ENCODE measurements at places on chromosomes 7 and 10.

- no peak for DNase-seq
Measured at GRCh38 chr10:3969876-3970666, 185.1 kb upstream of the KLF6 start.

DNA sequence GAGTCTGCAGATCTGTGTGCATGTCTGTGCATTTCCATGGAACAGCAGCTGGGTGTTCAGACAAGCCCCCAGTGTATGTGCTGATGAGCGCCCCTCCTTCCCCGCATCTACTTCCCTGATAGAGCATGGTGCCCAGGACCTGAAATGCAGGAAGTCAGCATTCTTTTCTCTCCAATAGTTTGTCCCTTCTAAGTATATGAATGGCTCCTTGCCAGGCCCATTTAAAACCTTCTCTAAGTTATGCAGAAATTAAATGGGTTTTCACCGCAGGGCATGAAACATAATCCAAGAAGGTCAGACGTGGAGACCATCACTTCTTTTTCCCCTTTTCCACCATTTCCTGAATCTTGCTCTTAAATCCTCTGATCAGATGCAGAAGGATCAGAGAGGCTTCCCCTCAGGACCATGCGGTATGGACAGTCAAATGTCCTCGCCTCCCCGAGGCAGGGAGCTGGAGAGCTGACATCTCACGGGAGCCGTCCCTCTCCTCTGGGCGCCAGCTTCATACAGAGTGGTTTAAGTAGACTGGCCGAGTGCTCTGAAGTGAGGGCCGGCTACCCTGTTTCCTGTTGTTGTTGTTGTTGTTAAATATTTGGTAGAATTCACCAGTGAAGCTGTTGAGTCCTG, 155.3 kb downstream of the C10orf105 start:
- no peak for DNase-seq

DNA sequence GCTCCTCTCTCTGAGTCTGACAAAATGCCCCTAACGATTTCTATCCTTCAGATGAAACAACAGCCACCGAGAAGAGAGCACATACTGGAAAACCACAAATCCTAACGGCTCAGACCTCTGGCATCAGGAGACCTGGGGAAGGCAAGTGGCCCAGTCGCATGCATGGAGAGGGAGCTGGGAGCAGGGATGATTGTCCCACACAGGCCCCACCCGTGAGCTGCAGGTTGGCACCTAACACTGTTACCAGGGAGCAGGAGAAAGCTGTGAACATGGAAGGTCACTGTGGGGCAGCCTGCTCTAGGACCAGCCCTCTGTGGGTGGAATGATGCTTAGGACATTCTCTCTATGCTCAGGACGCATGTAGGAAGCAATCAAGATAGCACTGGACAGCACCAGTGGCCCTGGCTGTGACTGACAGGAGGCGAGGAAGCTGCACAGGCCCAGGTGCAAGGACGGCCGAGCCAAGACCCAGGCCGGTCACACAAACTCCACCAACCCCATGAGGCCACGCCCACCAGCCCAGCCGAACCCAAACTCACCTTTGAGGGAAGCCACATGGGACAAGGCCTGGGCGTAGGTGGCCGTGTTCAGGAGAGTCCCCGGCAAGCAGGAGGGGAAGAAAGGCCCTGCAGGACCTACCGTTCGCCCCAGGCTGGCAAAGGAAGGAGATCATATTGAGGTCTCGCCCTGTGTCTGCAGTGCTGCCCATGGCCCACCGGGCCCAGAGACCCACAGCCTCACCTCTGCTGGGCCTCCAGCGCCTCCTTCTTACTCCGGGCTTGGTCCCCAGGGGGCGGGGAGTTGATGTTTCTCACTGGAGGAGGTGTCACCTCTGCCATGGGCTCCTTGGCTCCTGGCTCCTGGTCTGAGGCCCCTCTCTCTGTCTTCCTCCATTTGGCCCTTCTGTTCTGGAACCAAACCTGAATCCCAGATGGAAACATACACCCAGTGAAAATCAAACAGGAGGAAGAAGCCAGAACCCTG, 9.7 kb downstream of the DRGX start:
- no peak for DNase-seq

DNA sequence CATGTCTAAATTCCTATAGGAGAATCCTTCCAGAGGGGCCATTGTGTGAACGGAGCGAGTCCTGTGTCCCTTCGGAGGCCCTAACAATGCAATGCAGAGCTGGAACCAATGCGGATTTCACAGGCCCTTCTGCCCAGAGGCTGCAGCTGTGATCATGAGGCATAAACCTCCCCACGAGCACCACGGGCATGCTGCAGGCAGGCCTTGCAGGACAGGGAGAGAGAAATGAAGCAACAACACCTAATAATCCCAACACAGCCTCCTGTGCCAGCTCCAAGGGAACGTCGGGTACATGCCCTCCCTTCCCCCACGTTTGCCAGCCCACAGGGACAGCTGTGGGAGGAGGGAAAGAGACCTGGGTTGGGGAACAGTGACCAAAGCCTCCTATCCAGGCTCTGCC, 74.4 kb downstream of the TNS3 start:
- DNase-seq, result no peak

GRCh38 chr10:100480002-100480401, 17.2 kb downstream of the WNT8B start:
- DNase-seq, result no peak

GRCh38 chr10:129845111-129845753, 118.8 kb downstream of the EBF3 start:
- no peak for DNase-seq

DNA sequence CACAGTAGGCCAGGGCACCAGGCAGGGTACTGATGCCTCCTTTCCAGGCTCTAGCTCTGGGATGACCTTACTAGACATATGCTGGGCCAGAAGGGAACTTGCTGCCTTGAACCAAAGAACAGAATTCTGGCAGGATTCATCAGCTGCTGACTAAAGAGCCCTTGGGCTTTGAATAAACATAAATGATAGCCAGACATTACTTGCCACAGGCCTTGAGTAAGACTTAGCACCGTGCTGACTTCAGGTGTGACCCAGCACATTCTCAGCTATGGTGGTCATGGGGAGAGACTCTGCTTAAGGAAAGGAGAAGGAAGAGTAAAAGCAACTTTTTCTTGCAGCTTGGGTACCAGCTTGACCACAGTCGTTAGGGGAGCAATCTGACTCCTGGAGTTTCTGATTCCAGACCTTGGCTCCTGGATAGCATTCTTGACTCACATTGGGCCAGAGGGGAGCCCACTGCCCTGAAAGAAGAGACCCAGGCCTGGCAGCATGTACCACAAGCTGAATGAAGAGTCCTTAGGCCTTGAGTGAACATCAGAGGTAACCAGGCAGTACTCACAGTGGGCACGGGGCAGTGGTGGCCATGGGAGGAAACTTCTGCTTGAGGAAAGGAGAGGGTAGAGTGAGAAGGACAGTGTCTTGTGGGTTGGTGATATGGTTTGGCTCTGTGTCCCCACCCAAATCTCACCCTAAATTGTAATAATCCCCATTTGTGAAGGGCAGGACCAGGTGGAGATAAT, 926.1 kb upstream of the SORCS1 start:
- no peak for DNase-seq

DNA sequence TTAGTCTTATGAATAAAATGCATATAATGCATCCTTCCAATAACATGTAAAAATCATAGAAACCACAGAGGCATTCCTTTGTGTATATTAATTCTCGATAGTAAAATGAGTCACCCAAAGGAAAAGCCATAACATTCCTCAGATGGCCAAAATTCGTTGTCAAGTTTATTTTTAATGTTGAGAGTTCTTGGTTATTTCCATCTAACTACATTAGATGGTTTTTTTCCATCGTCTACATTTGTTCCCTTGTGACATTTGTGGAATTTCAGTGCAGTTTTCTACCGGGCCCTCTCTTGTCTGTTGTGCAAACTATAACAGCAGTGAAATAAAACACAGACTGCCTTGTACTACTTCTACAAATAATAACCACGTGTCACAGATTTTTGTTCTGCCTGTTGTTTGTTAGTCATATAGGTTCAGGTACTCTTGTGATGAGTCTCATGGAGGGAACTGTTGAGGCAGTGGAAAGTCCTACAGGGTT, 54.7 kb upstream of the CCAR1 start:
- DNase-seq, result no peak

GRCh38 chr7:106538638-106539037, 122.3 kb downstream of the CCDC71L start:
- no peak for DNase-seq

- DNase-seq, result no peak
Measured at GRCh38 chr10:130377986-130378540, 241.9 kb downstream of the GLRX3 start.

GRCh38 chr7:6917258-6917657, 91.2 kb upstream of the CCZ1B start:
- no peak for DNase-seq

- no peak for DNase-seq
Measured at GRCh38 chr10:116974456-116975005, 30.5 kb downstream of the SHTN1 start.

DNA sequence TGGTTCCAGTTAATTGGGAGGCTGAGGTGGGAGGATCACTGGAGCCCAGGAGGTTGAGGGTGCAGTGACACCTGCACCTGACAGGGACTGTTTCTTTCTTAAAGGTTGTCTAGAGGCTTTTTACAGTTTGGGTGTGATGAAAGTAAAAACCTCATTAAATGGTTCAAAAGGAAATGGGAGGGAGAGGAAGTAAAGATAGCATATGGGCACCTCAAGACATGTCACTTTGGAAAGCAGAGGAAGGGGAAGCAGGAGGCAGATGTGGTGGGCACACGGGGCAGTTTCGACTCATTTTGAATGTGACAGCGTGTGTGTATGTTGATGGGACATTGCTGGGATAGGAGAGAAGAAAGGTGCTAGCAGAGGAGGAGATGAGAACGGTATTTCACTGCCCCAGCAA, 203.1 kb downstream of the MLLT10 start:
- DNase-seq, result no peak

- DNase-seq, result no peak
Measured at GRCh38 chr10:30439931-30440330, 5.9 kb downstream of the MAP3K8 start.

DNA sequence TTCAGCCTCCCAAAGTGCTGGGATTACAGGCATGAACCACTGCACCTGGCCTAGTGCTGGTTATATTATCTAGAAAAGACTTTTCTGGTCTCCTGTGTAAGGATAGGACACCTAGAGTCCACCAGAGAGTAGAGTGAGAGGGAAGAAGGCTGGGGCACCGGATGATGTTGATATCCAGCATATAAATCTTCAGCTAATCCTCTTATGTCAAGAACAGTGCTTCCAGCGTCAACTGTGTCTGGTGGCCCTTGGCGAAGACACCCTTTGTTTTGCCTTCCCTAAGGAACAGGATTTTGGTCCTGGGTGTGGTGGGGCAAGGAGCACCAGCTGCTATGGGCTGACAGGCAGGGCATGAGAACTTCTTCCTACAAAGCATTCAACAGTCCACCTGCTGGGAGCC, 16.3 kb upstream of the INMT start:
- DNase-seq, result no peak

GRCh38 chr10:104388830-104389229, 35.2 kb downstream of the CFAP58 start:
- no peak for DNase-seq

DNA sequence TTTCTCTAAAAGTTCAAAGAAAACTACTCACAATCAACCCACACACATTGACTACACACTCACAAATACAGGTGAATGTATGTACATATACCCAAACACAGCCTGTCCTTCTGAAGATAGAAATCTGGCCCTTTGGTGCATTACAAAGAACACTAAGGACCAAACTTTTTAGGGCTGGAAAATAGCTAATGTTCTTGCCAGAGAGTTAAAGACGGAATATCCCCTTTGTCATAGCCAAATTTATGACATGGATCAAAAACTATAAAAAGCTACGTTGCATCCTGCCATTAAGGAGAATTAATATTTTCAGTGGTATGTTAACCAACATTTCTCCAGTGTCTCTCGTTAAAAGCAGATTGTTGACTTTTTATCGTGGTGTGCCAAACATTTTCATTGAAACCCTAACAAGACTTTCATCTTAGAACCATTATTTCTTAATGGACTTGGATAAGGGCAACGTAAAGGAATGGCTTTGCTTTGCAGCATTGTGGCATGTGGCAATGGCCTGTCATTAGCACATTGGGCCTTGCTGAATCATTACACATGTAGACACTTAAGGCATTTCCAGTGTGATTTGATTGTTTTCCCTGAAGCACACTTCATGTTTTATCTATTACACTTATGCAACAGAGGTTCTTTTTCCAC, 150.9 kb upstream of the MEOX2 start:
- DNase-seq, result no peak

- DNase-seq, result no peak
Measured at GRCh38 chr7:121343302-121343701, 14.5 kb downstream of the WNT16 start.

DNA sequence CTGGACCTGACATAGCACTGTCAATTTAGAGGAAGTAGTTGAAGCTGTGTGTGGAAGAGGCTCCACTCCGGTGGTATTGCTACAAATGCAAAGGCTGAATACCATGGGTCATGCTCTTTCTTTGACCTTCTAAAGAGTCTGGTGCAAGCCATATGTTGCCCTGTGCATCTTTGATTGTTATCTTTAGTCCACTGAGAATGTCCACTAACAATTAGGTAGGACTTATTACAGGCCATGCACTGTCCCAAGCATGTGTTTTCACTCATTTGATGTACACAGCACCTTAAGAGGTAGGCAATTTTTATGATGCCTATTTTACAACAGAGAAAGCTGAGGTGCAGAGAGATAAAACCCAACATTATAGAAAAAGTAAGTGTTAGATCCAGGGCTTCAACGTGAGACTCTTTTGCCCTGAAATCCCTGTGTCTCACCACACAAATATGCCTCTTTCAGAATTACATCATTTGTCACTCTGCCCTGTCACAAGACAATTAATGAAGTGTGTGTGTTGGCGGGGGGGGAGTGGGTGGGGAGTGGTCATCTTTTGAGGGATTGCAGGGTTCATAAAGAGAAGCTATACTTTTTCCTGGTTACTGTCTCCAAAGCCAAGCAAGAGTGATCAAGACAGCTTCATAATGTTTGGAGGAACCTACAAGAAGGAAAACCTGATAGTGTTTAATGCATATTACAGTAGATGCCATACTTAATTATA, 637.6 kb upstream of the IGFBP3 start:
- no peak for DNase-seq

DNA sequence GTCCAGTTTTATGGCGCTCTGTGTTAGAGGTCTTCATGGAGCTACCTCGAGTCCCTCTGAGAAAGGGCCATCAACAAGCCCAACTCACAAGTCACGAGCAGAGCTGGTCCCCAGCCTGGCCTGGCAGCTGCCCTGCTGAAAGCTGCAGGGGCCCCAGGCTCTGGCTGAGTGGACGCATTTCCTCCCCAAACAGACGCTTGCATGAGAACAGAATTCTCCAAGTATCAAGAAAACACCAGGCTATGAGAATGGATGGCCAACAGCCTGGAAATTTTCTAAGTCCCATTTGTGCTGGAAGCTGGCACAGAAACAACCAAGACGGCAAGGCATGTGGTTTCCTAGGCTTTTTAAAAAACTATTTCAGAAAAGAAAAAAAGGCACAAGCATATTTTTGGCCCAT, 114.8 kb downstream of the FAM53B start:
- no peak for DNase-seq

- no peak for DNase-seq
Measured at GRCh38 chr7:128876978-128877755, 14.5 kb downstream of the ATP6V1F start.

- DNase-seq, result no peak
Measured at GRCh38 chr10:53403688-53404087, 631.1 kb upstream of the MBL2 start.

- DNase-seq, result no peak
Measured at GRCh38 chr7:156475179-156475578, 165.4 kb upstream of the RNF32 start.
